Mesothelial cell of epicardium (in vitro differentiated cells): ENCODE measurements at places on chromosomes 5 and 9.
A peak's percentile ranks its signal among the peaks of the same experiment; 100 is the strongest.

DNA sequence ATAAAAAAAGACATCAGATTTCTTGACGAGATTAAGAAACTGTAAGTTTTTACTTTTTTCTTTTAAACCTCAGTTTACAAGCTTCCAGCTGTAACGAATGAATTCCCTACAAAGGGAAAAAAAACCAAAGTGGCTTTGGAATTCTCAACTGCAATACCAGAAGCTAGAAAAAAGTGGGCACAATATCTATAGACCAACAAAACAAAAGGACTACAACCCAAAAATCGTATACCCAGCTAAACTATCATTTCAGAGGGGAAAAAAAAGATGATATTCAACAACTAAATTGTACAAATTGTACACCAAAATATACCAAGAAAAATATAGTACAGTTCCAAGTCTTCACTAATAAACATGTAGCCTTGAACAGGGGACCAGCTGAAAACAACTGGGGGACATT is 26.8 kb upstream of the ELOVL7 start:
- no peak overlapping the region for H3K27ac ChIP-seq
- peaks cover 24% of the 10 kb centered on the region for H3K36me3 ChIP-seq
- H3K27me3 ChIP-seq = no peaks in the 10 kb centered on the region
- no peak overlapping the region for H3K4me3 ChIP-seq
- DNase-seq = no peak

- no peaks in the 10 kb centered on the region for H3K36me3 ChIP-seq
- H3K4me3 ChIP-seq = no peak overlapping the region
- no peak for DNase-seq
- H3K27ac ChIP-seq = no peak overlapping the region
- H3K4me1 ChIP-seq = peaks cover 4% of the 10 kb centered on the region
Measured at GRCh38 chr9:82052081-82052480, 63.5 kb downstream of the SPATA31D1 start.

GRCh38 chr5:139752506-139753473 is 42.8 kb upstream of the PSD2 start:
- DNase-seq = no peak
- peaks cover 40% of the 10 kb centered on the region for H3K27me3 ChIP-seq
- H3K4me1 ChIP-seq = peaks cover 41% of the 10 kb centered on the region
- H3K4me3 ChIP-seq = no peak overlapping the region
- no peaks in the 10 kb centered on the region for H3K36me3 ChIP-seq
- H3K27ac ChIP-seq = no peak overlapping the region

- H3K27ac ChIP-seq = no peak overlapping the region
- no peak for DNase-seq
- peaks cover 19% of the 10 kb centered on the region for H3K4me1 ChIP-seq
- no peaks in the 10 kb centered on the region for H3K27me3 ChIP-seq
- H3K36me3 ChIP-seq = no peaks in the 10 kb centered on the region
Measured at GRCh38 chr5:151249281-151249680, 3.7 kb upstream of the GM2A start.

DNA sequence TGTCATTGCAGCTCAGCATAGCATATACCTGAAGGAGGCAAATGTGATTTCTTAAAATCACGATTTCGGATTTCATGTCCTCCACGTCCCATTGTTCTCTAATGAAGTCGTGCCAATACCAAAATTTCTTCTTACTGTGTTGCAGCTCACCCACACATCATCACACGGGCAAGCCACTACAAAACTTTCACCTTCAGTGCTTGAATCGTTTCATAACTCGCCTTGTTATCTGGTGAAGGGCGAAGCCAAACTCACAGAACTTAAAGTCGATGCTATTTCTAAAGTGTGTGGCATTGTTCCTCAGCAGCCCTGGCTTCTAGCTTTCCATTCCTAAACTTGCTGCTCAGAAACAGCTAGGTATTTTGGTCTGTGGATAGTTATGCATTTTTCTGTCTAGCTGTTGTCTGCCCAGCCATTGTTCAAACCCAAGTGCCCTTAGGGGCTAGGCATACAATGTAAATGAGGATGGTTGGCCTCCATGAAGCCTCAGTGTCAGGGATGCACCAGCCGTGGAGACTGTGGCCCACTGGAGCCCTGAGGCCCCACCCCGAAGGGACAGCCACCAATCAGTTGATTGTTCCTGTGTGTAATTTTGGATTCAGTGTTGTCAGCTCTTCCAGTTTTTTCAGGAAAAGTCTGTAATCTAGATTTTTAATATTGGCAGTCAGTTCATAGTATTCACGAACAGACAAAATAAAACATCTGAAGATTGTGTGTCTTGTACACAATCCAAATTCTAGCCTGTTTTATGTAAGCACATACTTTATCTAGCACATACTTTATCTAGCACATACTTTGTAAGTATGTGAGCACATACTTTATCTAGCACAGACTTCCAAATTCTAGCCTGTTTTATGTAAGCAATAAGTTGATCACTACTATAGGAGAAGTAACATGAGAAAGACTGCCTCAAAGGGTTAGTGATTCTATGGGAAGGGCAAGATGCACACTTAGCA is 112.8 kb downstream of the DAPK1 start:
- no peaks in the 10 kb centered on the region for H3K27me3 ChIP-seq
- H3K36me3 ChIP-seq = peaks cover 37% of the 10 kb centered on the region
- no peak overlapping the region for H3K4me3 ChIP-seq
- H3K4me1 ChIP-seq = peaks cover 54% of the 10 kb centered on the region
- H3K27ac ChIP-seq = peak overlapping the region; percentile 81
